ENCODE measurements at places on chromosomes 6 and 20.
A peak's percentile ranks its signal among the peaks of the same experiment; 100 is the strongest.

DNA sequence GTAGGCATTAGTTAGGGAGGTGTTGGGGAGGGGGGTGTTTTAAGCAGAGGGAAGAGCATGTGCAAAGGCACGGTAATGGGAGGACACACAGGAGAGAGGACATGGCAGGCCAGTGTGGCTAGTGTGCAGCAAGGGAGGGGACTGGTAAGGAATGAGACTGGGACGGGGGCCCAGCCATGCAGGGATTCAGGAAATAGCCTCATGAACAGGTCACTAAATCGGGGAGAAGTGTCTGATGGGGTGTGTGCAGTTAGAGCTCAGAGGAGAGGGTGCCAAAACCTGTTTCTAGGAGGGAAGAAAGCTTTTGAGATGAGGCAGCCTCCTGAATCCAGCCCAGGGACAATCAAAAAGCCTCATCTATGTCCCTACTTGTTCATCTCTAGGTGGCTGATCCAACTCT, 7.5 kb downstream of the BPI start:
- DNase-seq = no peak

GRCh38 chr6:74182992-74183391, 487.0 kb downstream of the CD109 start:
- no peak for DNase-seq

GRCh38 chr6:36076178-36077063, 48.8 kb downstream of the MAPK14 start:
- DNase-seq = no peak

GRCh38 chr6:776528-776931, 83.6 kb upstream of the EXOC2 start:
- DNase-seq = no peak

GRCh38 chr20:49608752-49609670, 41.1 kb upstream of the PTGIS start:
- peak; percentile 60 for DNase-seq

- DNase-seq = no peak
Observed at GRCh38 chr6:31041372-31041974, 31.2 kb downstream of the MUC22 start.

GRCh38 chr20:13990465-13990864, at the start of gene SEL1L2:
Gene SEL1L2 (minus strand): TSS chr20:13990614. CDS start chr20:13990534, 80 bp downstream.
- no peak for DNase-seq

- DNase-seq = no peak
Observed at GRCh38 chr20:20386192-20386591, 18.3 kb downstream of the INSM1 start.

DNA sequence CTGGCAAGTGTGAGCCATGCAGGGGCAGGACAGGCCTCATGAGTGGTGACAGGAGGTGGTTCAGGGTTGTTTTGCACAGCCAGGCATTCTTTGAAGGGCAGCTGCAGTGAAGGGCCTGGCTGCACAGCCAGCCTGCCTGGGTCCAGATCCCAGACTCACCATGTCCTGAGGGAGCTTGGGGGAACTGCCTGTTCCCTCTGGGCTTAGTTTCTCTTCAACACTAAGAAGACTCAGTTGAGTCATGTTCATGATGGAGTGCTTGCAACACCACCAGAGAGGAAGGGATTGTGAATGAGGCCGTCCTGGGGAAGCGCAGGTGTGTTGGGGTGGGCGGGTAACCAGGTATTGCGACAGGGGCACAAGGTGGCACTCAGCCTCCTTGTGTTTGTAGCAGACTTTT, 102.4 kb downstream of the CDH26 start:
- no peak for DNase-seq

- no peak for DNase-seq
Observed at GRCh38 chr6:39829331-39829730, 37.2 kb downstream of the DAAM2 start.

GRCh38 chr6:121260651-121261102, 73.6 kb downstream of the TBC1D32 start:
- DNase-seq = peak; percentile 86

GRCh38 chr20:16902662-16903061, 154.5 kb downstream of the OTOR start:
- DNase-seq = no peak

DNA sequence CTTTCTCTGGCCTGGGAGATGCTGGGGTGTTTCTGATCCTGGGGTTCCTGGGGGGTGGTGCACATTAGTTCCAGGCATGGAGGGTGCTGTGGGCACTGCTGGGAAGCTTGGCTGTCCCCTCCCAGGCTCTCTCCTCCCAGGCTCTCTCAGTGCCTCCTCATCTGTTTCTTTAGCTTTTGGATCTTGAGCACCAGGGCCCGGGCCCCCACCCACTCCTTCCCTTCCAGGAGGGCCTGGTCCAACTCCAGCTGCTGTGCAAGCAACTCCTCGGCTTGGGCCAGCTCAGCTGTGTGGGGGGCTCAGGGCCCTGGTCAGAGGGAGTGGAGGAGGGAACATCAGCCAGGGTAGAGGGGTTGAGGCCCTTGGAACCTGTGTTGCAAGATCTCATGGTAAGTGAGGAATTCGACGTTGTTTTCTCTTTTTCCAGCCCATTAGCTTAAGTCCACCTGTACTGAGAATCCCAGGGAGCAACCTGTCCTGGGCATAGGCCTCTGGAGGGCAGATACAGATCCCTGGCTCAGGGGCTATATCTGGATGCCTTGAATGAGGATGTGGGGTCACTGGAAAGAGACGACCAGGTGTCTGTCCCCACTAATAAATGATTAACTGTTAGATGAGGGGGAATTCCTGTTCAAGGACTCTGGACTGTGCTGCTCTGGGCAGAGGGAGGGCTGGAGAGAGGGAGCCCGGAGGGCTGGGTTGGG, 34.5 kb upstream of the HLA-A start:
- no peak for DNase-seq

DNA sequence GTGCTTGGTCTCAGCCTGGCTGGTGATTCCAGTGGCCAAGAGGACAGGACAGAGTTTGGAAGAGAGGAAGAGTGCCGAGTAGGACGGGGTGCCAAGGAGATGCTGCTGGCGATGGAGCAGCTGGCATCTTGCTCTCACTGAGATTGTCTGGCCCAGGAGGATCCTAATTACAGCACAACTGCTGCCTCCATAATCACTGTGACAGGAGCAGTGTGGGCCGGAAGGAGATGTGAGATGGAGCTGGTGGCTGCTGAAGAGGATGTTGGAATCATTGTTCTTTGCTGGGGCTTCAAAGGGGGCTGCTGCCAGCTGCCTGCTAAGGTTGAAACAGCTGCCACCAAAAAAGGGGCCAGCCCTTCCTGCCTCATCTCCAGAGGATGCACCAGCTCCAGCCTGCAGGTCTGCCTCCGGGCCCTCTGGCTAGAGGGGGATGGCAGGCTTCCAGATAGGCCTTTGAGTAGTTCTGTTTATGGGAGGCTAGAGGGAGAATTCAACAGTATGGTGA, 214.4 kb downstream of the RNF144B start:
- DNase-seq = no peak

DNA sequence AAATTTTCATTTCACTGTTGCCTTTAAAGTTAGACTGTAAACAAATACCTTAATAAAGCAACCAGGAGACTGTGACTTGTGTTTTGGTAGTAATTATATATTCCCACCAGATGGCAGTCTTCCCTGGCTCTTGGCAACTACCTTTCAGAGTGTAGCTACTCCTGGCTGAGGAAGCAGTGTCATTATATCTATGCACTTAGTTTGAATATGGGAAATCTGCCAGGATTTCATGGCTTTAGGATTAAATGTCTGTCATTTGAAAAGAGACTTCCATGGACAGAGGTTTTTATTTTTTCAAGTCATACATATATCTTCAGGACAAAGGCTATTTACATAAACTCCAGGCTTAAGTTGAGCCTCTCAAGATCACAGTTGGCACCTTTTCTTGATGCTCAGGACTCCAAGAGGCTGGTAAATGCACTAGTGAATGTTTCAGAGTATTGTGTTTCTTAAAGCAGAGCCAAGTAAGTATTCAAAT, 160.1 kb downstream of the C6orf58 start:
- DNase-seq = peak; percentile 83

DNA sequence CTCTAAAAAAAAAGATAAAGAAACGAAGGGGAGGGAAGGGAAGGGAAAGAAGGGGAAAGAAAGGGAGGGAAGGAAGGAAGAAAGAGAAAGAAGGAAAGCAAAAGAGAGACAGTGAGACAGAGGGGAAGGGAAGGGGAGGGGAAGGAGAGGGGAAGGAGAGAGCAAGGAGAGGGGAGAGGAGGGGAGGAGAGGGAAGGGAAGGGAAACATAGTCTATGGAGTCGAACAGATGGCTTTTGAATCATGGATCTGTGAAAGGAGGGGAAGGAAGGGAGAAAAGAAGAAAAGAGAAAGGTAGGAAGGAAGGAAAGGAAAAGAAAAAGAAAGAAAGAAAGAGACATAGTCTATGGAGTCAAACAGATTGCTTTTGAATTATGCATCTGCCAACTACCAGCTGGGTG, 16.7 kb upstream of the NCOA6 start:
- DNase-seq = no peak

DNA sequence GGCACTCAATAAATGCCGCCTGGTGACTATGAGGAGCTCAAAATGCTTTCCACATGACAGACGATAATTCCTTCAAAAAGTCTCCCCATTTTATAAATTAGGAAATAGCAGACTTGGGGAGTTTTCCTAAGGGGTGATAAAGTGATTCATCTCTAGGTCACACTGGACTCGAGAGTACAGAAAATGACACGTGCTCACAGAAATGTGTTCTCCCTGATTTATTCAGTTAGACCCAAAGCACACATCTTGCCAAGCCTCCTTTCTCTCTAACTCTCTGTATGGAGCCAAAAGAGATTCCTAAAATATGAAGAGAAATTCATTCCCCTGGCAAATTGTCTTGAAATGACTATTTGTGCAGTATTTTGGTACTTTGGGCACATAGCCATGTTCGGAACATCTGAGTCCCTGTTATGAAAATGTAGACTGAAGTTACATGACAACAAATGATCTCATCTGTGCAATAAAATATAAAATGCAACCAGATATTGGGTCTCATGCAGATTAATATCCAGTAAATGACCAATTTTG, 381.1 kb downstream of the TFAP2B start:
- no peak for DNase-seq

DNA sequence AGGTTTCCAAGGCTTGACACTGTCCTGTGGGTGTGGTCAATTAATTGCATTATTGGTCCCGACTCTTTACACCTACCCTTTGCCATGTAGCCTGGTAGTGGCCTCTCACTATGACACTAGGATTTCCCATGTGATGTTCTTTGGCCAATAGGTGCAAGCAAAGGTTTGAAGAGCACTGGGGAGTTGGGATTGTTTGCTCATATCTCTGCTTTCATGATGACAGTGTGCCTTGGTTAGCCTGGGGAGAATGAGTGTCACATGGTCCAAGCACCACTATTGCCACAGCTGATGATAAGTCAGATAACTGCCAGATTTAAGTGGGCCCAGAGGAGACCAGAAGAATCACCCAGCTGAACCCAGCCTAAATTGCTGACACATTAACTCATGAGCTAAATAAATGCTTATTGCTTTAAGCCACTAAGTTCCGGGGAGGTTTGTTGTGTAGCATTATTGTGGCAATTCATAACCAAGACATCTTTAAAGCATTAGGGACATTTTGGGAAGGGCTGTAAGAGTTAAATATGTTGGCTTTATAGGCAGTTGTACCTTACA, 17.2 kb upstream of the SCP2D1 start:
- no peak for DNase-seq

GRCh38 chr6:52509281-52510212, 67.3 kb downstream of the TRAM2 start:
- DNase-seq = no peak

GRCh38 chr6:111523484-111524167, 40.6 kb upstream of the REV3L start:
- DNase-seq = no peak

DNA sequence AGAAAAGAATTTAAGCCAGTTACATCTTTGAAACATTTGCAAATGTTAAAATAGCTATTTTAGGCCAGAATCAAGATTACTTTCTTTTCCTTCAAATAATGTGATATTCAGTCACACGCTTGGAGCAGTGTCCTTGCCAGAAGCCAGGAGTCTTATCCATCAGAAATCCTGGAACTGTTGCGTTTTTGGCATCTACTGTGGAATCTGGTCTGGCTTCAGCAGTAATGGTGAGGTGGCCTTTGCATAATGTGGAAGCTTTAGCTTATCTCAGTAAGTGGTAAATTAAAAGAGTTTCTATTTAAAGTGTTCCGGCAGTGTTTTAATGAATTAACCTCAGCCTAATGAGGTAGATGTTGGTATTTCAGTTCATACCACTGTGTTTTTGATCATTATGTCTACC, 97.6 kb downstream of the FIG4 start:
- no peak for DNase-seq

DNA sequence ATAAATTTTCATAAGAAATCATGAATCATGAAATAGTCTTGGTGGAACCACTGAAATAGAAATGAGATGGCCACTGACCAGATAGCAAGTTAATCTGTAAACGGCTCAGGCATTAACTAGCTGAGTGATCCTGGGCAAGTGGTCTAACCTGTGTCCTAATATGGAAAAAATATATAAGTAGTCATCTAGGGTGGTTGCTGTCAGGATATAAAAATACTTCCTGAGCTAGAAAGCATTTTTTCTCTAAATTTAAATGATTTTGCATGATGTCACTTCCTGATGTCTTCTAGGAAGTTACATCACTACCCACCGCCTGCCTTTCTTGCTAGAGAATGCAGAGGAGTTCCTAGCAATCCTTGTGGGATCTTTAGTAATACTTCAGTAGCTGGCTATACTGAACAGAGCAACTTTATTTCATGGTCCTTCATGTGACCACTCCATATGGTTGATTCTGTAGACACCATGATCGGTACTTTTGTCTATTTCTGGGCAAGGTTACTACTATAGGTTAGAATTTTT, 228.1 kb upstream of the CEP162 start:
- DNase-seq = peak; percentile 65

- DNase-seq = no peak
Observed at GRCh38 chr6:41560431-41561192, 14.4 kb downstream of the FOXP4 start.

DNA sequence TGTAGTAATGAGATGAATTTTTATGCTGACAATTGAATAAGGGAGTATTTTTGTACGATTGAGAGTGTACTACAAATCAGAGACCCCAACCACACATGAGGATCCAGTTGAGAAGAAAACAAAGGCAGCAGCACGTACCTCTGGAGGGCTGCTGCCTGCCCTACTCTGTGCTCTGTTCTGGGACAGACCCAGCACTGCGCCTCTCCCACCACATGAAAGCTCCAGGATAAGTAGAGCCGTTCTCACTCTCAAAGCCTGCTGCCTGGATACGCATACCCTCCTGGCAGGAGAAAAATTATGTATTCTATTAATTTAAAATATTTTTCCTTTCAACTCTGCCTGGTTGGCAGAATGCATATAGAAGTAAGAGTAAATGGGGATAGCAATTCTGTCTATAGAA, 11.5 kb upstream of the TRAF3IP2 start:
- no peak for DNase-seq

- DNase-seq = peak; percentile 31
Observed at GRCh38 chr6:127637830-127638409, 60.9 kb downstream of the C6orf58 start.

- no peak for DNase-seq
Observed at GRCh38 chr20:51953731-51954340, 151.5 kb upstream of the SALL4 start.

DNA sequence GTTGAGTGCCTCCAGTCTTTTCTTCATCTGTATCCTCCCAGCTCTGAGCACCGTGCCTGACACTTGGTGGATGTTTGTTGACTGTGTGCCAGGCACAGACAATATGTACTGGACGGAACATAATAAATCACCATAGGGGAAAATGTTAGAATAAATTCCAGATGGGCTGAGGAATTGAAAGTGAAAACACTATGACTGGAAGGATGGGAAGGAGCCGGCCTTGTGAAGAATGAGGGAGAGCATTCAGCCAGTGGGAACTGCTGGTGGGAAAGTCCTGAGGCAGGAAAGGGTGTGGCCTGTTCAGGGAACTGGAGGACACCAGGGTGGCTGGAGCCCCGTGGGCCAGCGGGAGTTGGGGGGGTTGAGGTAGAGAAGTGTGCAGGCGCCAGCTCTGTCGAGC, 75.4 kb downstream of the MTHFD1L start:
- DNase-seq = peak; percentile 37
